ENCODE measurements at places on chromosomes 1 and 21.

GRCh38 chr1:23111600-23112535 lies 56.8 kb downstream of the LUZP1 start:
- DNase-seq, result no peak

DNA sequence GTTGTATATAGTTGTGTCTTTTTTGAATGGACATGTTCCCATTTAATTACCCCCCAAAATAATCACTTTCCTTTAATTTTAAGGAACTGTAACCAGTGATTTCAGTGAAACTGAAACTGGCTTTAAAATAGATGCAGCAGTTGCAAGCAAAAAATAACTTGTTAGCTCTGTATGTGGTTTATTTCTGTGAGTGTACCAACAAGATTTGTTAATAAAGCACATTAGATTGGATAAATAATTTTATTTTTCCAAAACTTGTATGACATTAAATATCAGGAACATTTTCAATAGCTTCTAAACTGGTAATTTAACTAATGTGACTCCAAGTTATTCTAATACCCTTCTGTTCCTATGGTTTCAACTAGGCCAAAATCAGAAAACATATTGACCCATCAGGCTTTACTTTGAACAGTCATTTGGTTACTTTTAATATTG lies 184.3 kb upstream of the CACYBP start:
- DNase-seq, result no peak

- DNase-seq, result no peak
These were observed 63.1 kb downstream of the PTGFR start for GRCh38 chr1:78553859-78554258.

GRCh38 chr1:65429806-65430205 lies 9.3 kb downstream of the LEPR start:
- no peak for DNase-seq

- DNase-seq, result no peak
These were observed 29.7 kb upstream of the LAPTM5 start for GRCh38 chr1:30787266-30787665.
